ENCODE measurements at places on chromosomes 4 and X.

DNA sequence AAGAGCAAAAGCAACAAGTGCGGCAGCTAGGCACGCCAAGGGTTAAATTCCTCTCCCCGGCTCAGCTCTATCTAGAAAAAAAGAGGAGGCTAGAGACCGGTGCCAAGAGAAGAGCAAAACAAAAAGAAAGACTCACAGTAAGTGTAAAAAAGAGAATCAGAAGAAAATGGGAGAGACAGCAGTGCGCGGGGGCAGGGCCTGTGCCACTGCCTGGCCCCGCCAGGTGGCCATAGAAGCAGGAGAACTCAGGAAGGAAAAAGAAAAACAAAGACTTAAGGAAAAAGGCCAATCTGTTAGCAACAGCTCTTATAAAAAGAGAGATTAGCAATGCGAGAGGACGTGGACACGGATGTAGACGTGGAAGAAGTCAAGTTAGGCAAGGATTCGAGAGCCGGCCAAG lies 3.2 kb downstream of the ACOX3 start:
- no peak for DNase-seq

DNA sequence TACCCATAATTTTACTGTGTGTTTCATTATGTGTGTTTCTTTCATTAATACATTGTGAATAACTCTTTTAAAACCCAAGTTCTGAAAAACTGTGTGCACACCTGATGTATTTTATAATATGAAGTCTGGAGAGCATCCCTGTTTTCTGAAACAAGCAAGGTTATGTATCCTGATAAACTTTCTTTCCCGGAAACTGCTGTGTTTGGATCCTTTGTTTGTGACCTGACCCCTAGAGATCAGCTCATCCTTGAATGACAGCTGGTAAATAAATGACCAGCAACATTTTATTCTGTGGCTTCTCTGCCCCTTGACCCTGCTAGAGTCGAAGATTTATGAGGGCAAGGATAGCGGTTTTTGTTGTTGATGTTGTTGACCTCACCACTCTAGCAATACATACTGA lies 535.6 kb upstream of the ZFP42 start:
- DNase-seq, result no peak

DNA sequence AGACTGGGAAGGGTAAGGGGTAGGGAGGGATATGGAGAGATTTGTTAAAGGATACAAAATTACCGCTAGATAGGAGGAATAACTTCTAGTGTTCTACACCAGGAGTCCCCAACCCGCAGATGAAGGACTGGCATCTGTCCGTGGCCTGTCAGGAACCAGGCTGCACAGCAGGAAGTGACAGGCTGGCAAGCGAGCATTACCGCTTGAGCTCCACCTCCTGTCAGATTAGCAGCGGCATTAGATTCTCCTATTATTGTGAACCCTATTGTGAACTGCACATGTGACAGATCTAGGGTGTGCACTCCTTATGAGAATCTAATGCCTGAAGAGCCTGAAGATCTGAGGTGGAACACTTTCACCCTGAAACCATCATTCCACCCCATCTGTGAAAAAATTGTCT lies 27.9 kb upstream of the BBS7 start:
- peak; percentile 30 for DNase-seq

DNA sequence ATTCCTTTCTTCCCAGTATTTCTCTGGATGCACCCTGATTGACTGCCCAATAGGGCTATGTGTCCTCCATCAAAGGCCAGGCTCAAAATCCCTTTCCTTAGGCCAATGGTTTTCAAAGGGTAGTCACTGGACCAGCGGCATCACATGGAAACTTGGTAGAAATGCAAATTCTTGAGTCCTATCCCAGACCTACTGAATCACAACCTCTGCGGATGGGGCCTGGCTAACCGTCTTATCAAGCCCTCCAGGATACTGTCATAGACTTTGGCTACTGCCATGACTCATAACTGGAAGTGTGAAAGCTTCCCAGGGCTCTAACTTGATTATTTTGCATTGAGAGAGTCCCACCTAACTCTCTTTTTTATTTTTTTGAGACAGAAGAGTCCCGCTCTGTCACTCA lies 71.9 kb upstream of the TFDP3 start:
- DNase-seq, result no peak

- no peak for DNase-seq
Observed at GRCh38 chrX:131609480-131609879, 65.6 kb downstream of the OR13H1 start.

GRCh38 chrX:108299704-108300103 lies 138.5 kb downstream of the COL4A6 start:
- no peak for DNase-seq

GRCh38 chr4:20532116-20532790 lies 168.0 kb upstream of the PACRGL start:
- no peak for DNase-seq

DNA sequence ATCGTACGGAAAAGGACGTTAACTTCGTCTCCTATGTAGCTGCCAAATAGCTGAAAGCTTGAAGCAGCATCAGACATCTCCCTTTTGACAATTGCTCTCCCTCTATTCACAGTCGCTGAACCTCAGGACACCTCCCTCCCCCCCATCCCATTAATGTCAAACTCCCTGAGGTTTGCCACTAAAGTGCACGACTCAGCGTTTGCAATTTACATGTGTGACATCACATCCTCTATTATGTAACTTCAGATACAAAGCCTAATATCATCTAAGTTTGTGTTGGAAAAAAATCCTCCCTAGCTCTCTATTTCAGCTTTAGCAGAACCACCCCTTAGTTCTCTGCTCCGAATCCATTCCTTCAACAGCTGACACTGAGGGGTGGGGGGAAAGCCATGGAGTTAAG lies 5.5 kb upstream of the NR3C2 start:
- peak; percentile 61 for DNase-seq

GRCh38 chrX:119410027-119410819 lies 11.1 kb downstream of the SLC25A43 start:
- DNase-seq, result no peak

- DNase-seq, result no peak
Observed at GRCh38 chr4:174935607-174936006, 17.4 kb downstream of the ADAM29 start.

- no peak for DNase-seq
Observed at GRCh38 chr4:67460574-67460973, 84.7 kb downstream of the CENPC start.

DNA sequence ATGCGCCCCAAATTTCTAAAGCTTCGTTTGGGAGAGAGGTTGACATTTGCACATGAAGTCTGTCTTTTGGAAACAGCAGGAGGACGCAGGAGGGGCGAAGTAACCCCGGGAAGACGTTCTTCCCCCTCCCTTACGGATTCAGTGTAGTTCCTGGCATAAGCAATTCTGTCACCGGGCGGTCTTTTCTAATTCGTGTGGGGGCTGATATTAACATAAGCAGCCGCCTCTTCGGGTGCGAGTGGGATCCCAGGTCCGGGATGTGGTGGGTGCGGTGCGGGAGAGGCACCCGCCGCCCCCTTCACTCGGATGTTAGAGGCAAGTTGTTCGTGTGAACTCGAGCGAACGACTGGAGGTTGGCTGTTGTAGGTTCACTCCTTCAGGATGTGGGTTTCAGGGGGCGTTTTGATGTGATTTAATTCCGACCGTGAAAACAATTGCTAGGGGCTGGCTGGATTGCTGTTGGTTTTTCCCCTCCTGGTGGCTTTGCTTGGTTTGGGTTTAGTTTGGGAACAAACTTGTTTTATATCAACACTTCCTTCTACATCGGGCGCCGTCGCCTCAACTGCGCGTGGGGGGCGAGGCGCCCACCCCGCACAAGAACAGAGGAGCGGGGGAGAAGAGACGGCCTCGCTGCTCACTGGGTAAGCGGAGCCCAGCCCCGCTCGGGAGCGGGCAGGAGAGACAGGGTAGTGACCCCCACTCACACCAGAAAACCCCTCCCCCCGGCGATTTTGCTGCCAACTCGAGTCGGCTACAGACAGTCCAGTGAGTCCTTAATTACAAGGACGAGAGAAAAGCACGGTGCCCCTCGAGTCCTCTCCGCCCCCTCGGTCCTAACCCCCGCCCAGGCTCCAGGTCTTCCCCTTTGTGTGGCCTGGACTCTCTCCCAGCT lies 2.9 kb upstream of the LEF1 start:
- peak; percentile 64 for DNase-seq

GRCh38 chrX:71182871-71183270 lies 38.2 kb downstream of the NLGN3 start:
- DNase-seq, result no peak

DNA sequence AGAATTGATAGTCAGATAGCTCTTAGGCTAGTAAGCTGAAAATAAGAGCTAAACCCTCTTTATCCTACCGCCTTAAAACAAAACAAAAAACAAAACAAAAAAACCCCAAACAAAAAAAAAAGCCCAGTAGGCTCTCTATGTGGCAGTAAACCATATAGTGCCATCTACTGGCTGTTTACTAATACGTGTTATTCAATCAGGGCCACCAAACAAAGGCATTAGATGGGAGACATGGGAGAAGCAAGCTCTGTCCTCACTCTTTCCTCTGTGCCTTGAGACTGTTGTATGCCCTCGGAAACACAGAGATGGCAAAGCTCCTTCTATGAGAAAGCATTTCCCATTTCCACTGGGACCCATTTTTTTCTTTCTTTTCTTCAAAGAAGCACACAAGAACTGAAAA lies 148.8 kb upstream of the MID1 start:
- no peak for DNase-seq

GRCh38 chr4:168758351-168758876 lies 251.6 kb downstream of the CBR4 start:
- DNase-seq, result no peak

GRCh38 chr4:14896656-14897175 lies 105.6 kb upstream of the CPEB2 start:
- no peak for DNase-seq

DNA sequence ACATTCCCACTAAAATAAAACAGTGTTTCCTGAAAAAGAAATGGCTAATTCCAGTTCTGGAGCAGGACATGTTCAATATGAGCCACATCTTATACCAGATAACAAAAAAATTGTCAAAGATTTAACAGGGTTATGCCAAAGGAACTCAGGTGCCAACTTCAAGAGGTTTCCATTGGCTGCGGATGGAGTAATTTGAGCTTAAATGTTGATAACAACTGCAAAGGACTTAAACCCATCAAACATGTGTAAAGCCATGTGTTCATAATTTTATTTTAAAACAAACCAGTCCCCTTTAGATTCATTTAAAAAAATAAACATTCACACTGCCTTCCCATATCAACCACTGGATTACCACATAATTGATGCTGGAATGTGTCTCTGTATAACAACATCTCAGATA lies 156.4 kb upstream of the PCDH18 start:
- DNase-seq, result no peak

- no peak for DNase-seq
Observed at GRCh38 chrX:17553469-17553868, 178.5 kb downstream of the NHS start.

GRCh38 chr4:164239976-164240375 lies 514.0 kb upstream of the SMIM31 start:
- DNase-seq, result no peak

GRCh38 chr4:8848507-8849265 lies 23.0 kb downstream of the HMX1 start:
- DNase-seq, result no peak

- DNase-seq, result no peak
Observed at GRCh38 chr4:94714365-94715160, 43.2 kb upstream of the BMPR1B start.

- no peak for DNase-seq
Observed at GRCh38 chr4:185504098-185505047, 30.9 kb downstream of the PDLIM3 start.

- DNase-seq, result no peak
Observed at GRCh38 chr4:53089936-53090729, 228.0 kb downstream of the RASL11B start.

- no peak for DNase-seq
Observed at GRCh38 chr4:55330241-55330640, 15.8 kb upstream of the SRD5A3 start.

DNA sequence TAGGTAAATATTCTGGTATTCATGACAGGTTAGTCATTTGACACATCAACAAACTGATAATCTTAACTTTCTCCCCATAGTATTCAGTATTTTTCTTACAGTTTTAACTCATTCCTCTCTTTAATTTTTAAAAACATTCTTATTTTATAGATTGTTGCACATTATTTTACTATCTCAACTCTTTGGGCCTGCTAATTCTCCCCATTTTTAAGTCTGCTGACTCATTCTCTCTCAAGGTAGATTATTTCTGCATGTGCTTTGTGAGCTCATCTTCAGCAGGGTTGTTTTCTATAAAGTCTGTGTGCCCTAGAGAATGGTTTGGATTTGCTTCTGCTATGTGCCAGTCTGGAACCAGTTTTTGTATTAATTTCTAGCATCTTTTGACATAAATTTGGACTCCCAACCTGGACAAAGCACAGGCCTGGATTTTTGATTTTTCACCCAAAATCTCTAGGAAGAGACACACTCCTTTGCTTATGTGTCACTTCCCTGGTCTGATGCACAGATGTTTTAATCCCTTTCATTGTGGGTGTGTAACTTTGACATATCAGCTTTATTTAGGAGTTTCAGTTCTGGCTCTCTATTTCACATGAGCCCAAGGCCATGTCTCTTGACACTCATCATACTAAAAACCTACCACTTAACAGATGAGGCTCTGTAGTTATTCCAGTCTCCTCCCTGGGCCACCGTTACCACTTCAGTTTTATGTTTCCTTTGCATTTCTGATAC lies 194.3 kb upstream of the PGRMC2 start:
- no peak for DNase-seq

DNA sequence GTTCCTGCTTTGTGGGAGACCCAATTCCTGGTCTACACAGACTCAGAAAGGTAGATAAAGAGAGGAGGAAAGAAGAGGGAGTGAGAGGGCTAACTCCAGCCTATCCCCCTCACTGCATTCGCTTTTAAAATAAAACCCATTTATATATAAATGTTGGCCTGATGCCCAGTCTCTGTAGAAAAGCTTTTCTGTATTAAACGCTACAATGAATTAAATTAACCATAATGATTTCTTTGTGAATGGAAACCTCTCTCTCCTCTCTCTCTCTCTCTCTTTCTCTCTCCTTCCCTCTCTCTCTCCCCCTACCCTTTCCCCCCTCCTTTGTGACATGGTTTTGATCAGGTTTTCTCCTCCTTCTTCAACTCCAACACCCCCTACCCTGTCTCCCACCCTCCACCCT lies 34.8 kb downstream of the PJA1 start:
- DNase-seq, result no peak

GRCh38 chr4:76200771-76201231 lies 12.8 kb downstream of the SCARB2 start:
- no peak for DNase-seq

Data from CD4-positive, alpha-beta T cell treated with Interleukin-10 for 1 hour (primary cell).